ENCODE measurements at places on chromosomes 7 and 10.
A peak's percentile ranks its signal among the peaks of the same experiment; 100 is the strongest.

DNA sequence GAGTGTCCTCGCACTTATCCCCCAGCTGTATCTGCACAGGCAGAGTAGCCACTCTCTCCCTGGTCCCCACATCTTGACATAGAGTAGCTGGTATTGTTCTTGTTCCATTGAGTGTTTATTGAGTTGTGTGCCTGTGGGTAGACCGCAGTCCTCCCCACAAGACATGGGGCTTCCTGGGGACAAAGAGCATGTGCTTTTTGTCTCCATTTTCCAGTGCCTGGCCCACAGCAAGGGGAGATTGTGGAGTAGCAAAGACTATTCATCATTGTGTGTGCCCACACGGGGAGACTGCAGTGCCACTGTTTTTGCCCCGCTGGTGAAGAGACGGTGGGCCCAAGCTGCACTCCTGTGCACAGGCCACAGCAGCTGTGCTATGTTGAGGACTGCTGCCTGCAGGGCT lies 63.5 kb downstream of the FRMPD2 start:
- no peak for DNase-seq

DNA sequence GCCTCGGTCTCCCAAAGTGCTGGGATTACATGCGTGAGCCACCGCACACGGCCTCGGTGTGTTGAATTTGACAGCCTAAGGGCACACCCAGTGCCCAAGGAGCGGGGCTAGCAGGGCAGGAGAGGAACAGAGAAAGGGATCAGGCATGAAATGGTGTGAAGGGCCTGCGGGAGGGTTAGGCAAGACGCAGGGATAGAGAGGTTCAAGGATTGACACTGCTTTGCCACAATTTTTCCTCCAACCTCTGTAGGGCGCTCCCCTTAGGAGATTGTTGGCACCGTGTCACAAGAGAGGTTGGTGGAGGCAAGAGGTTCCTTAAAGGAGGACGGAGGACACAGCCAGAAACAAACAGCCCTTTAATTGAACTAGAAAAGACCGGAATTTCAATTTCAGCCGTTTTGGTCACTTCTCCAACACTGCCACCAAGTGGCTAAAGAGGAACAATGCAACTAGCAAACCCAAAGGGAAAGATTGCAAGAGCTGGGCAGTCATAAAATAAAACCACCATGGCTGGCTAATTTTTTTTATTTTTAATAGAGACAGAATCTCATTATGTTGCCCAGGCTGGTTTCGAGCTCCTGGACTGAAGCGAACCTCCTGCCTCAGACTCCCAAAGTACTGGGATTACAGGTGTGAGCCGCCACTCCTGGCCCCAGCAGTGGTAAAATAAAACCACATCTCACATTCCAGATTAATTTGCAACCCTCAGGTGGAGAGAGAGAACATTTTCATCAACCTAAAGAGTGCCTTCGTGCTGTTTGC lies 6.9 kb upstream of the CREB3L2 start:
- DNase-seq, result peak; percentile 67

- DNase-seq, result no peak
These were observed 112.5 kb downstream of the ZMIZ1 start for GRCh38 chr10:79181227-79181626.

- peak; percentile 93 for DNase-seq
These were observed 234.6 kb downstream of the DIP2C start for GRCh38 chr10:454860-455259.

DNA sequence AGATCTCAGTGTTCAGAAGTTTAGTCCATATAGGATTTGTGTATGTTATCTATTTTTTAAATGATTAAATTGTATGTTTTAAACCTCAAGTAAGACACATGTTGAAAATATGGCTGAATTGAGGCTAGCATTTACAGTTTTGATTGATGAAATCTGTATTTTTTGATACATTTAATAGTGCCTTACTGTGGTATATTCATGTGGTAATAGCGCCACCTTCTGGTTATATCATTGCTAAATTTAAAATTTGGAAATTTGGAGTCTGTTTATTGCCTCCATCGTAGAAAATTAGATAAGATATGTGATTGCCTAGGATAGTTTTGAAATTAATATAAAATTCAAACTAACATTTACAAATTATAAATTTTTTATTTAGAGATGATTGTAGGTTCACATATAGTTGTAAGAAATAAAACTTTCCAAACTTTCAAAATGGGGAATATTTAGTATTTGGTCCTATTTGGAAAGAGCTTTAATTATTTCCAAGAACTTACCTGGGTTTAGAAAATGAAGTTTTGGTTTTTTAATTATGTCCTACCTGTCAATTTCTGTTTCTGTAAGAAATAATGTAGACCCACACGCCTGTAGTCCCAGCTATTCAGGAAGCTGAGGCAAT lies 19.1 kb upstream of the ARMS2 start:
- DNase-seq, result peak; percentile 40

DNA sequence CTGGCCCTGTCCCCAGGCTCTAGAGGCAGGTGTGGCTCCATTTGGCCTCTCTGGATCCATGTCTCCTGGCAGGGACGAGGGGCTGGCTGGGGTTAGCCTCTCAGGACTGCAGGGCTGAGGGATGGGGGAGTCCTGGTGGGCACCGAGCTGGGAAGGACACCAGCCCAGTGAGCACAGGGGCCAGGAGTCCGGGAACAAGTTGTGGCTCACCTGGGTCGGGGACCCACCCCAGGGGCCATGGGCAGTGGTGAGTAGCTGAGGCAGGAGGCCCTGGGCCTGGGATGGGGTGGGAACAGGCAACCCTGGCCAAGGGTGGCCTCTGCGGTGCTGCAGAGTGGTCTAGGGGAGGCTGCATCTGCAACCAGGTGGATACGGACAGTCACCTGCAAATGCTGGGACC lies 24.1 kb downstream of the ANTXRL start:
- DNase-seq, result no peak

DNA sequence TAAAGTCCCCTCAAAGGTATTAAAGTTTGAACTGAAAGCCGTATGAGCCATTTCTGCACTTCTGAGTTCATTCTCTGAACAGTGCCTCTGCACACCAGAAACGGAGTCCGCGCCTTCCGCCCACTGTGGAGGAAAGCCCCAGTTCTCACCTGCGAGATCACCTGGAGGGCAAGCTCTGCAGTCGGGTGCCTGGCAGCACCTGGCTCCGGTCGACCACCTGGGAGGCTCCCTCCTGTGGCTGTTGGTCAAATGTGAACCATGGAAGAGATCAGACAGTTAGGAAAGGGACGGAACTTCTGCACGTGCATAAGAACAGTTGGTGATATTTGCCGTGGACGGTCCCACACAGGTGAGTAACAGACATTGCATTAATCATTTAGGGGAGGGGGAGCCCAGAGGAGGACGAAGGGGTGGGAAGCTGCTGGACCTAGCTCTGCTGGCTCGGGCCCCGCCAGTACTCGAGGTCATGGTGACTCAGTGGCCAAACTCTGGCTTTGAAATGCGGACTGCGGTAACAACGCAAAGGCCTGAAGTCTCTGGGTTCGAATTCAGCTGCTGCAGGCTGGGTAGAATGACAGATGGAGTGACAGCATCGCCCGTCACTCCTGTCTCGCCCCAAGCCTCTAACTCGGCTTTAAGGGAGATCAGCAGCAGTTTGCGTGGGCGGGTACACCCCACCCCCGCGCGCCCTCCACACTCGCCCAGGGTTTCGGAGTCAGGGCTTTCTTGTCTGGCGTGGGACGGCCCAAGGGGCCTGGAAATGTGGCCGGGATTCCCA lies 1.7 kb upstream of the DPYSL4 start:
- DNase-seq, result no peak

DNA sequence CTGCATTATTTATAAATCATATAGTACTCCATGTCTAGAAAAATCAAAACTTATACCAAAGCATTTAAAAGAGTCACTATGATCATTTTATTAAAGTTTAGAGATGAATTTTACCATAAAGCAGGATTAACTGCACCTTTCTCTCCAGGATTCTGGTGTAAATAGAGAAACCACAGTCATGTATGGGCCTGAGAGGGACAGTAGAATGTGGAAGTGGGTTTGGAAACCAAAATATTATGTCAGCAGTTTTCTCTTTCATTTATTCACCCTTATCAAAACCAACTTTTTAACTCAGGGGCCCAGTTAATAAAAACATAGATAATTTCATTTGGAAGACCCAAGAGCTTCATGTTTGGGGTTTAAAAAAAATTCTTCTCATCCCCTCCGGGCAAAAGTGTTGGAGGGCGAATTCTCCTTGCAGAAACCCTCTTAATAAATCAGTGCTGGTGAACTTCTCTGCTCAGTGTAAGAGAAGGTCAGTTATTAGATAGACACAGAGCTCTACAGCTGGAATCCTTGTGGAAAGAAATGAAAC lies 266.2 kb downstream of the CREB5 start:
- DNase-seq, result no peak

GRCh38 chr10:23362879-23363792 lies 18.5 kb upstream of the C10orf67 start:
- no peak for DNase-seq

DNA sequence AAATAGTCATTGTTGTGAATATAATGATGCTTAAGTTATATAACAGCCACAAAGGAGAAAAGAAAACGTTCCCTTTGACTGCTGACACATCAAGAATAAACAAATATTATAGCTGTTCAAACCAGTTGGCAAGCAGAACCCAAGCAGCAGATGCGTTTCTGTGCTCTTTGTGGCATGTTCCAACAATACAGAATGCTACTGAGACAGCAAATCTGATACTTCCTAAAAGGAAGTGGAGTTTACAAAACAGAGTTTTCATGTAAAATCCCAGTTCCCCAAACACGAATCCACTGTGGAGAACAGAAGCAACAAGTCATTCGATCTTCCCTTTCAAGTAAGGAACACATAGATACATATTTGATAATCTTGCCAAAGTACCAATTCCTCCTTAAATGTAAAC lies 170.9 kb upstream of the ASAH2 start:
- no peak for DNase-seq

DNA sequence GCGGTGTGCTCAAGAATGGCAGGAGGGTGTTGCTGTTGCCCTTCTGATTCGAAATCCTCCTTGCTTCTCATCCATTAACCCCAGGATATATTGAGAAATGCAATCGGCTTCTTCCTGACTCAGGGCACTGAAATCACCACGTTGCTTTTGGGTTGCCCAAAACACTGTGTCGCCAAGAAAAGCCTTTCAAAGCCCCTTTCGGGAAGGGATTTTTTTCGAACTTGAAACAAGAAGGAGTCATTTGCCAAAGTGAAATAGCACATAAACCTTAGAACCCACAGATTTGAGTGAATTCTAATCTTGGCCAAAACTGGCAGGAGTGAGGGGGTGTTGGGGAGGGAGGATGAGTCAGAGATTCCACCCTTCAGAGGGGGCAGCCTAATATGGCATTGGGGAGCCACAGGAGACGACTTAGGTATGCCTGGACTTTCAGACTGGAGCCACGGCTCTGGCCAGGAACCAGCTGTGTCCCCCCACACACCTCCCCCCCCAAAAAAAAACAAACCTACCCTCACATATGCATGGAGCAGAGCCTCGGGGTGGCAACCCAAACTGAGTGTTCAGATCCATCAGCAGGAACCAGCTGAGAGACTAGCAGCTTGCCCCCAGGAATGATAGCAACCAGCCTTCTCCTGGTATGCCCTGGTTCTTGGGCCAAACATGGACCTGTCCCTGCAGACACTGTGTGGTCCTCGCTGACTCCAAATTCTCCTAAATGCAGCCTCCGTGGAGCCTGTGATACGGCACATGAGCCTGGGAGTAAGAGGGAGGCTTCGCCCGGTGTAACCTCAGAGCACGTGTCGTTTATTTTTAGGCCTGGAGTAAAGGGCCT lies 138.4 kb downstream of the FGFR2 start:
- DNase-seq, result peak; percentile 78

GRCh38 chr7:37433166-37433565 lies 15.5 kb downstream of the ELMO1 start:
- no peak for DNase-seq

DNA sequence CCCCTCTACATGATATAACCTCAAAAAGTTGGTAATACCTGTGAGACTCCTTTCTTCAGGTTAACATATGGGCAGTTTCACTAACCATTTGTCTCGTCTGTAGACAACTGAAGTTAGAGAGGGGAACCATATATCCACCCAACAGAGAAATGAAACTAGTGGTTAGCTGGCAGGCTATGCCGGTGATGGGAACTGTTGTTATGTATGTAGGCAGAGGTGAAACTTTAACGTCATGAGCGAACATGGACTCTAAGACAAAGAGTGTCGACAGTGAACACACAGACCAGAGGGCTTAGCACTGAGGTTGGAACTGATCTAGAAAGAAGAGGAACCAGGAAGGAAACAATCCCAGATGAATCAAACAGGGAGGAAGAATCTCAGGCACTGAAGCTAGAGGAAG lies 112.4 kb downstream of the ELMO1 start:
- no peak for DNase-seq

DNA sequence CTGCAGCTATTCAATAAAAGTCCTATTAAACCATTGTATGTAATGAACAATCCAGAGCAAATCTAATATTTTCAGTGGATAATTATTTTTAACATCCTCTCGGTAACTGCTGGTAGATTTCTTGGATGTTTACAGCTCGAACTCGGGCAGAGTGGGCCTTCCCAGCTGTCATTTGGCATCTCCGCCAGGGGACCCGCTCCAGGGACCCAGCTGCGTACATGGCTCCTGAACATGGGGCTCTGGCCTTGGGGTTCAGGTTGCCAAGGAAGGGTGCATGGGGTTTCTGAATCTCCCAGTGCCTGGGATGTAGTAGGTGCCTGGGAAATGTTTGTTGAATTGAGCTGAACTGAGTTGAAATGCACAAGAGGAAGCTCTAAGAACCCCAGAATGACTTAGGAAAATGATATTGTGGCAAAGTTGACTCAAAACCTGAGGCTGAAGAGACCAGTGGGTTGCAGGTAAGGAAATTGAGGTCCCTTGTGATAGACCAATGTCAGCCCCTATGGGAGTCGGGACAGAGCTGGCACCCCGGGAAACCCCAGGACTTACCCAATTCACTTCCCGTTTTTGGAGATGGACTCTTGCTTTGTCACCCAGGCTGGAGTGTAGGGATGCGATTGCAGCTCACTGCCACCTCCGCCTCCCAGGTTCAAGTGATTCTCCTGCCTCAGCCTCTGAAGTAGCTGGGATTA lies 228.4 kb downstream of the CUX1 start:
- no peak for DNase-seq

GRCh38 chr10:126857178-126857806 lies 47.9 kb upstream of the DOCK1 start:
- DNase-seq, result no peak

- no peak for DNase-seq
These were observed 257.3 kb upstream of the AKR1E2 start for GRCh38 chr10:4568731-4569130.

GRCh38 chr10:125076891-125077541 lies 83.3 kb downstream of the CTBP2 start:
- no peak for DNase-seq

GRCh38 chr10:27695706-27696105 lies 49.9 kb downstream of the MKX start:
- DNase-seq, result peak; percentile 53

DNA sequence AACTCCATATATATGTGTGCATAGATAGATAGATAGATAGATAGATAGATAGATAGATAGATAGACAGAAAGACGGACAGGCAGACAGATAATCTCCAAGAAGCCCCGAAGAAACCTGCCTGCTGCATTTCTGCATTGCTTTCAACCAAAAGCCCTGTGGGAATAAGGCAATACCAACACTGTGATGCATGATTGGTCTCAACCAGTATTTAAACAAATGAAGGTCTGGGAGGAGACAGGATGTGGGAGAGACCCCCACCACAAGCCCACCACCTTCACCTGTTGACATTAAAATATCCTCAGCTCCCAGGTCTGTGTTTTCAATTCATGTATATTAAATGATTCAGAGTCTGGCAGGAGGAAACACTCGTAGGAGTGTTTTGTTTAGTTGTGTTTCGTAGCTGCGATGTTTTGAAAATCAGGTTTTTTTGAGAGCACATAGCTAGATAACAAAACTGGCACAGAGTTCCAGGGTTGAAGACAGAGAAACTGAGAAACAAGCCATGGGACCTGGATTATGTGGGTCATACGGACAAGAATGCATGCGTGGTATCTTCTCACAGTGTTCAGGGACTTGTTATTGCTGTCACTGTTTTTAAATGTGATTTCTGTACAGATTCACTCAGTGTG lies 200.7 kb upstream of the AHR start:
- DNase-seq, result no peak
